ENCODE measurements at places on chromosomes 5 and 9.

GRCh38 chr9:130701059-130702022 lies 7.8 kb downstream of the EXOSC2 start:
- DNase-seq: peak; percentile 79

DNA sequence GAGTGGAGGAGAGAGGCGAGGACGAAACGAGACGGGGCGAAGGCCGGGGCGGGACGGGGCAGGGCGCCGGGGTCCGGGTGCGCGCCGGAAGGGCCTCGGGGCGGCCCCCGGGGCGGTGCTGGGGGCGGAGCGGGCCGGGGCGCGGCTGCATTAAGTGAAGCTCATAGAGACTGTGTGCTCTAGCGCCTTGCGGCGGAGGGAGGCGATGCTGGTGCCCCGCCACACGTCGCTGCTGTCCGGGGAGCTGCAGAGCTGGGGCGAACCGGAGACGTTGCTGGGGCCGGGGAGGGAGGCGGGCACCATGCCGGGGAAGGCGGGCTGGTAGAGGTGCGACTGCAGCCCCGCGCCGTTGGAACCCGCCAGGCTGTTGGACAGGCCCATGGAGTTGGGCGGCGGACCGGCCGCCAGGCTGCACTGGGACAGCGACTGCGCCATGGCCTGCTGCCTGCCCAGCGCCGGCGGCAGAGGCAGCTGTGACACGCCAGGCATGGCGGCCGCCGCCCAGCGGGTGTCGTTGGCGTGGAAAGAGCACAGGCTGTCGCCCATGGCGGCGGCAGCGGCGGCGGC lies 8.3 kb downstream of the OTP start:
- no peak for DNase-seq

- DNase-seq: no peak
Observed at GRCh38 chr9:82949203-82949602, 113.7 kb downstream of the RASEF start.

DNA sequence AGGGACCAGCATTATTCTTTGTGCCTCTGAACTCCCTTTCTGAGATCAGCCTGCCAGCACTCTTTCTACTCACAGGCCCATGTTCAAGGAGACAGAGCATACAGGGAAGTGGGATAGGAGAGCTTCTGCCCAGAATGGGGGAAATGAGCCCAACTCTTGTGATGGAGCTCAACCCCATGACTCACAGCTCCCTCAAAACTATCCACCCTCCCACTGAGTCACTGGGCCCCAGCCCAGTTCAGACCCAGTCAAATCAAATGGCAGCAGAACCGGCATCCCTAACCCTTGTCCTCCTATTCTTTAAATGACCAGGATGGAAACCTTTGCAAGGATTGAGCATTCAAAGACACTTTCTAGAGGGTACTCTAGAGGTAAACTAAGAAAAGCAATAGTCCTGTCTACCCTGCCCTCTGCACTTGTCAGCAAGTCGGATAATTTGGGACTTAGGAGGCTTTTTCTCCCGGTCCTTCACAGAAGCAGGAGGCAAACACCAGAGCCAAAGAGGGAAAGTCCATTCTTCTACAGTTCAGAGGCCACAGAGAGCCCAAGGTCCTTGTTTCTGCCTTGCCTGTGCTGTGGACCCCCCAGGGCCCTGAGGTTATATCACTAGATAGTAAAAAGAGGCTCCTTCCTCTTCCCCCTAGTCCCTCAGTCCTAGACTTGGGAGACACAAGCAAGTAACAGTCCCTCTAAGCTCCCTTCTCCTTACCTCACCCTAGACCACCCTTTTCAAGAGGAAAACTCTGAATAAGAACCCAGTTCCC lies 3.2 kb downstream of the ATOSB start:
- peak; percentile 59 for DNase-seq

DNA sequence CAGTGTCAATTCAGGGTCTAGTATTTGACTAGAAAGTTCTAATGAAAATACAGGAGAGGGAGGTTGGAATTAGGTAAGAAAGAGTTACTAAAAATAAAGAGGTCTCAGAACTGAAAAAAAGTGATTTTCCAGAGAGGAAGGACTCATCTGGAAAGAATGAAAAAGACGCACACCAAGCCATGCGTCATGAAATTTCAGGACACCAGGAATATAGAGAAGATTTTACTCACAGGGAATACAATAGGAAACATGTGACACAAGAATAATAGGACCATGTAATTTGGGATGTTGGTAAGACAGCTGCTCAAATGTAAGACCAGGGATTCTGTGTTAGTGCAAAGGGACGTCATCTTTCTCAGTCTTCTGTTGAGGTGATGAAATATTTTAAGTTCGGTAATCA lies 224.7 kb downstream of the GDNF start:
- DNase-seq: no peak

GRCh38 chr9:21557428-21557768 lies 75.3 kb upstream of the IFNE start:
- DNase-seq: no peak

DNA sequence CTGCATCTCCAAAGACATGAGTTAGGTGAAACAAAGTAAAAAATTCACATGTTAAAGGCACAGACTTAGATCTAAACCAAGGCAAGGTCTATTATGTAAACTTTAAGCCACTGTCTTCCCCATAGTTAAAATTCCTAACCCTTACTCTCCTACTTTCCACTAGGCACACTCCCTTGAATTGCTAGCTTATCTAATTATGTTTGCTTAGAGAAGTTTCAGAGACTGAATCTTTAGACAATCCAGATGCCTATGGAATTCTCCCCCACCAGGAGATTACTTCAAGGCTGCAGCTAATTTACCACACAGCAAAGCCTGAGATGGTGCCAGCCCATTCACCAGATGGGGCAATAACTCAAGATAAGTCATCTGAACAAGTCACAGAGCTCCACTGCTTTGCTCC lies 803.1 kb upstream of the COX7C start:
- no peak for DNase-seq

DNA sequence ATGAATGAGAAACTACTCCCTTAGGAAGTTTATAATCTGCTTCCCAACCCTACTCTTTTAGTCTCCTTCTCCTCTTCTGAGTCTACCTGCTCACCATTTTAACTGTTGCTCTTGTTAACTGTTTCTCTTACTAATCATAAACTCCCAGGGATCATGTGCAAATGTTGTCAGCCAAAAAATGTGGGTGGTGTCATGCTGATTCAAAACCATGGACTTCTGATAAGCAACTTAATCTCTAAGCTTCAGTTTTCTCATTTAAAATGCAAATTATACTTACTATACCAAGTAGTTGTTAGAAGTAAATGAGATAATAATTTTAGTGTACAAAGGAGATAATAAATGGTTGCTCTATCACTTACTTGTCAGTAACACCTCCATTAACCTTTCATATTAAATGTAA lies 45.9 kb upstream of the TLX3 start:
- DNase-seq: no peak

DNA sequence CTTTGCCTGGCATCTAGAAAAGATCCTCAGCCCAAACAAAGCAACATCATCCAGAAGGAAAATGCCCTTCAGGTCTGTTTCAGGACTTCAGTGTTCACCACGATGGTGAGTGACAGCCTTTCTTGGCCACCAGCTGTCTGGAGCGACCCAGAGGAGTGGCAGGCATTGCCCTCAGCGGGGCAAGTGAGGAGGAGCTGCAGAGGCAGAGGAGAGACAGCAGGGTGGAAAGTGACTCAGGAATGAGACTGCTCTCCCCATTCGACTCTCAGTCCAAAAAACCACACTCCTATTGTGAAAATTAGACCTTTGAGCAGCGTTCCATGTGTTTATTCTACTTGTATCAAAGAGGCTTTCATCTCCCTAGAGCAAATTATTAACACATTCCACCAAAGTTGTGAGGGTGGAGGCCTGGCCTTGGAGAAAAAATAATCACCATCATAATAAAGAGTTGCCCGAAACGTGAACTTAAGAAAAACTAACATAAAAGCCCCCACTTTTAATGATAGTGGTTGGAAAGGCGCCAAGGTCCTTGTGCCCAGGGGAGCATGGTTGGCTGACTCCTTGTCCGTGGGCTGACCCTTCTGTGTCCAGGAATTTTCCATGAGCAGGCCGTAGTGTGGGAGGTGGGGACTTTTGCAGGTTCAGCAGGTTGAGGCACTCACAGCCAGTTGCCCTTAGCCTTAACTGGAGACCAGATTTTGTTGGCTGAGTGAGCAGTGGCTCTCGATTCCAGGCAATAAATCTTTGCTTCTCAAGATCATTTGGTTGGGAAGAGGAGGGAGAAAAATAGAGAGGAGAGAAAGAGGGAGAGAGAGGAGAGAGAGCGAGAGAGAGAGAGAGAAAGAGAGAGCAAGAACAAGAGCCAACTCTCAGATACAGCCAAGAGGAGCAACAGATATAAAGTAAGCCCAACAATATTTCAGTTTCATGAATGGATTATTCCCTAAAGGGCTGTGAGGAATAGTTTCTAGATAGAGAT lies 125.9 kb upstream of the ANKRD55 start:
- DNase-seq: no peak

GRCh38 chr9:129145841-129146292 lies 32.2 kb downstream of the IER5L start:
- no peak for DNase-seq

GRCh38 chr5:27502236-27502635 lies 463.9 kb upstream of the CDH9 start:
- DNase-seq: no peak

DNA sequence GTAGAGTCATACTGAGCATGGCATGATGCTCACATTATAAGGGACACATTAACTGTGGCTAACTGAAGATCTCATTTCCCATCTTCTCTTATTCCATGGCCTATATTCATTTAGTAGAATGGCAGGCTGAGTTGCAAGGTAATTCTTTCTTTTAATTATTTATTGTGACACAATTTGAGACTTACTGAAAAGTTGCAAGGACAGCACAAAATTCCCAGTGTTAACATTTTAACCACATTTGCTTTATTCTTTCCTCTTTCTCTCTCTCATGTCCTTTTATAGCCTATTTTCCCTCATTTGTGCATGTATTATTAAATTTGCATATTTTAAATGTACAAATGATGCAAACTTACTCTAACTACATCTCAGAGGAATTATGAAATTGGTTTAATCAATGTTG lies 366.1 kb upstream of the RPS23 start:
- no peak for DNase-seq

GRCh38 chr5:16855898-16856297 lies 80.2 kb downstream of the MYO10 start:
- no peak for DNase-seq

DNA sequence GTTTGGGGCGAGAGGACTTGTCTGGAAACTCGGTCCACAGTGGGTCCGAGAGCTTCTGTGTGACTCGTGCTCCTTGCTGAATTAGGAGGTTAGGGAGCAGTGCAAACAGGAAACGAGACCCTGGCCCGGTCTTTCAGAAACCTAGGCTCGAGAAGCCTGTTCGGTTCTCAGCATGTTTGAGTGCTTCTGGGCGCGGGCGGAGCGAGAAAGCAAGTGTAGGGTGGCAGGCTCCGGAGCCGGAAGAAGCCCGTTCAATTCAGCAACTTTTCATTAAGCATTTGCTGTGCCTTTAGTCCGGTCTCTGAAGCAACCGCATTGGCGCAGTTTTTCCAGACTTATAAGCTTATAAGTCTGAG lies 547 bp downstream of the CLTA start:
- peak; percentile 63 for DNase-seq

DNA sequence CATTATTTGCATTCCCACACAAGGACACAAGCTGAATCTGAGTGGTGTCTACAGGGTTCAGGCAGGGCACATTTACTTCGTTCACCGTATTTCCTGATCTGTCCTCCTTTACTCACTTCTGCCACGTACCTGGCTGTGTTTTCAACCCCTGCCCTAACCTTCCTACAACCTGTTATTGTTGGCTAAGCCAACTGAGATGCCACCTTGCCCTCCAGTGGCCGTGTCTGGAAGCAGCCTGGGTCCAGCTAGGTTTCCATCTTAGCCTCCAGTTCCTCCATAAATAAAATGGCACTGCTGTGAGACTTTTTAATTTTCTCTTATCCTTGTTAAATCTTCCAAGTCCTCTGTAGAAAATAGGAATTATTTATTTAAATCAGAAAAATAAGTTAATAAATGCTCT lies 64.8 kb downstream of the ATP10B start:
- no peak for DNase-seq

DNA sequence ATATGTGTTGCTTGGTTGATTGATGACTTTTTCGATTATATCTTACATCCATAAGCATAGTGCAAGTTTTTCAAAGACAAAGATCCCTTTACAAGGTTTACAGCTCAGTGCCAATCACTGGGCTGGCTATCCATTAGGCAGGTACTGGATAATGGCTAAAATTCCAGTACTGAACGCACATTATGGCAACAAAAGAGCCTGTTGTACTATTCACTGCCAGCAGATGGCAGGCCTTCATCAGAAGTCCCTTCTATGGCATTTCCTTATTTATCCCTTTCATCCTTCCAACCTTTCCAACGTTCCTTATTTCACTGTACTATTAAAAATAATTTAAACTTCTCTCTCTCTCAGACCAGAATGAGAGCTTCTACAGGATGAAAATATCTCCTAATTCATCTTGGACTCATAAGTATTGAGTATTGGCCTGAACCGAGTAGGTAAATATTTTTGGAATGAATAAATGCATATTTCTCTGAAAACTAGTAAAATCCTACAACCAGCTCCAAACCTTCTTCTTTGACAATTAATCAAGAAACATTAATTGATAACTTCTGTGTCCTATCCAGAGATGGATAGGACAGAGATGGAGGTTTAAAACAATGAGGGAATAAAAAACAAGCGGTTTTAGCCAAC lies 6.7 kb upstream of the WNT8A start:
- peak; percentile 78 for DNase-seq

DNA sequence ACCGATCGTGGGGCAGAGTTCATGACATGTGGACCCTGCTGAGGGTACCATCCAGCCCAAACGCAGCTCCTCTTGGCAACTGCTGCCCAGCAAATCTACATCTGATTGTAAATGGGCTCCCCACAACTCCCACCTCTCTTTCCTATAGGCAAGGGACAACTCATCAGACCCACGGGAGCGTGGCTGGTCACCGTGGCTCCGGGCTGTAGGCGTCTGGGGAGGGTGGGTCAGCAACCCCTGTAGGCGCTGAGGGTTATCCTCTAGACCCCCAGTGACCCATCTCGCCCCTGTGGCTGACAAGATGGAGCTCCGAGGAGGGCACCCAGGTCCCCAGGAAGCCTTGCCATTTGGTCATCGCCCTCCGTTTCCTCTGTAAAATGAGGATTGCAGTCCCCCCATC lies 122.4 kb downstream of the ZNF354C start:
- no peak for DNase-seq

DNA sequence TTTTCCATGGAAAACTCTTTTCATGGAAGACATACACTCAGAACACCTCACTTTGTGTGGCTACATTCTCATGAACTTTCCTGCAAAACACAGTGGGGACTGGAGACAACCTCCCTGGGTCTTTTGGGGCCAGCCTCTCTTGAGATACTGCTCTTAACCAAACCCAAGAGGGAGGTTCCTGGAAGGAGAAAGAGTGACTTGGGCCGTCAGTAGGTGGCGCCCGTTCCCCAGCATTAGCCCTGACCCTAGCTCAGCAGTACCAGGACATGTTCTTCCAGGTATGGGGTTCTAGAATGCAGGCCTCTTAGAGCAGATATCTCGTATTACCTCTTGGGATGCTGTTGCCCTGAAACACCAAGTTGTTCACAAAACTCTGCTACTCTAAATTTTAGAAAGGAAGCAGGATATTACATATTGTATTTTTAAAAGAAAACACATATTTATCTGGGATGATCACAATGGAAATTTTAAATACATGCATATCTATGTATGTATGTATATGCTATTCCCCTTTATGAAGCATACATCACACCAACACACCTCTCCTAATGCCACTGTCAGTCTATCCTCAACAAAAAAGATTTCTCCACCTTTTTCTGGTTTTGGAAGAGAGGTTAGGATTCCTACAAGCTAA lies 15.8 kb upstream of the GLIS3 start:
- DNase-seq: peak; percentile 81

- DNase-seq: no peak
Observed at GRCh38 chr5:41196197-41196596, 17.1 kb downstream of the C6 start.

All from head of caudate nucleus (tissue), 42 donors.